ENCODE measurements at places on chromosomes 1 and 21.
A peak's percentile ranks its signal among the peaks of the same experiment; 100 is the strongest.

DNA sequence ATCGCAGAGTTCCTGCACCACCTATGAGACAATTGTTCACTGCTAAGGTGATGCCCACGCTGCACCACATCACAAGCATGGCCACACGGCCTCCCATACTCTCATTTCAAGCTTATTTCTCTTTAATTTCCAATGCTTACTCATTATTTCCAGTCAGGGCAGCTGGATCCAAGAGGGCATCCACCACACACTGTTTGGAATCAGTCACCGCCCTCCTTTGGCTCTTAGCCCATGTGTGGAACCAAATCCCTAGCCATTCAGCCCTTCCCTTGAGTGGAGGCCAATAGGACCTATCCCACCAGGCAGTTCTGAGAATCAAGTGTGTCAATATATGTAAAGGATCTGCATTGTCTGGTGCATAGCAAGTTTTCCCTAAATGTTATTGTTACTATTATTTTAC, 26.3 kb upstream of the PALMD start:
- DNase-seq = no peak

DNA sequence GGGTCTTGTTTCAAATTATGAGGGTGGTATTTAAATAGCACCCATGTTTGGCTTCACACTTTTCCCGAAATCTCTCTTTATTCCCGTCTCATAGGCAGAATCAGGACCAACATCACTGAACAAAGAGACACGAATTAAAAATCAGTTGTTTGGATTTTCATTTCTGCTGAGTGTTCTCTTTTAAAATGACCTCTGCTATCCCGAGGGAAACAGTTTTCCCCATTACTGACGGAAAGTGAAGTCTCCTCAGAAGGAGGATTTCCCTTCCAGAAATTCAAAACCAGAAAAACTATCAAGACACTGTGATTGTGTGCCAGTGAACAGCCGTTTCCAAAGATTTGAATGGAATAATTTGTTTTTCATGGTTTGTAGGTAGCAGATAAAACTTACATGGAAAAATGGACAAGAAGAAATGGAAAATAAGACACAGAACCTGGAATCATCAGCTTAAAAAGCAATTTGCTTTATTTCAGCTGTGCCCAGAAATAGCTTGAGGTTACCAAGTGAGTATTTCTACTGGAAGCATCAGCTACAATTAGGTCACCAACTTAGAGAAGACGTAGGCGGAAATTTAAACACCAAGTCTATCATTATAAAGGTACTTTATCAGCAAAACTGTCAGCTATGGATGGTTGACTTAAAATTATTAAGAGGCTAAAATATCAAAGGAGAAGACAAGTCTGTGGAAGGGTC, 68.5 kb downstream of the RUNX1 start:
- no peak for DNase-seq

DNA sequence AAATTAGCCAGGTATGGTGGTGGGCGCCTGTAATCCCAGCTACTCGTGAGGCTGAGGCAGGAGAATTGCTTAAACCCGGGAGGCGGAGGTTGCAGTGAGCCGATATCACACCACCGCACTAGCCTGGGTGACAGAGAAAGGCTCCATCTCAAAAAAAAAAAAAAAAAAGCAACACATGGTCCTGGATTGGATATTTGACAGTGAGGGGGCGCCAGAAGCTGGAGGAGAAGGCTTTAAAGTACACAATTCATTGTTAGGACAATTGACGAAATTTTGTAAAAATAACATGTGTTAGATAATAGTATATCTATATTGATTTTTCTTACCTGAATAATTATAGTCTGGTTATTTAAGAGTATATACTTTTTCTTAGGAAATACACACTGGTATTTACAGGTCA, 50.2 kb upstream of the USP25 start:
- no peak for DNase-seq

DNA sequence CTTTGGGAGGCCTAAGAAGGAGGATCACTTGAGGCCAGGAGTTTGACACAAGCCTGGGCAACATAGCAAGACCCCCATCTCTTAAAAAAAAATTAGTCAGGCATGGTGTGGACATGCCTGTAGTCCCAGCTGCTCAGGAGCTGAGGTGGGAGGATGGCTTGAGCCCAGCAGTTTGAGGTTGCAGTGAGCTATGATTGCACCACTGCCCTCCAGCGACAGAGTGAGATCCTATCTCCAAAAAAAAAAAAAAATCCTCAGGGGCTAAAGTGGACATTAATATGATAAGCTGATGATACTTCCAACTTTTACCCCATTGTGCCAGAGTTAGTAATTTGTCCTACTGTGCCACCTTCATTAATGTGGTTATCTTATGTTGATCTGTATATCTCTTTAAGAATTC, 327.8 kb upstream of the FMN2 start:
- DNase-seq = no peak

DNA sequence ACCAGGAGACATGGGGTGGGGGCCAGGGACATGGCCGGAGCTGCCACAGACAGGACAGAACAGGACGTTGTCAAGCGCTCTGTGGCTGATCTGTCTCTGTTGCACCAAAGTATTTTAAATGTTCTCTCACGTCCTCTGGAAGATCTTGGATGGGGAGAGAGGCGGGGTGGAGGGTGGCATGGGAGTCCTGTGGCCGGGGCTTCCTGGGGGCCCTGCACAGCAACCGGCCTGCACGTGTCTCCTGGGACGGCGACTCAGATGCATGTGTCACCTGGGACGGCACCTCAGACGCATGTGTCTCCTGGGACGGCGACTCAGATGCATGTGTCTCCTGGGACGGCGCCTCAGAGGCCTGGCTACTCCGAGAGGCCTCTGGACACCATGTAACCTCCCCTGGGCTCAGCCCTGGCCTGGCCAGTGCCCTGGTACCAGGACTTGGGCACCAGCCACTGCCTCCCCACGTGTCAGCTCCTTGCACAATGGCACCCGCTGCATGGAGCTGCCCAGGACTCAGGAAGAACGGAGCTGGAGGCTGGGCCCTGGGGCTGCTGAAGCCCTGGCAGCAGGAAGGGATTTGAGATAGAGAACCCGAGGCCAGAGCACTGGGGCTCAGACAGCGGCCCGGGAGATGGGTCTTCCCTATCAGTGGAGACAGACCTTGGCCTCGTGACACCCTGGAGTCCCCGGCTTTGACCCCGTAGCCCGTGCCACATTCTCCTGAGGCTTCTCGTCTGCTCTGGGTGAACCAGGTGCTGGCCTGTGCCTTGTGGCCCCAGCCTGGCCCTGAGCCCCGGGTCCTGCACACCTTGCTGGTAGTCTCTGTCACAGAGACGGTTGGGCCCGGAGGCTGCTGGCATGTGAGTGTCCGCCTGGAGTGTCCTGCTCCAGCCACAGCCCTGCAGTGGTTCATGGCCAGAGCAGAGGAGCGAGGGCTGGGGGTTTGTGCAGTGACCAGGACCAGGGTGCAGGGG, 14.7 kb upstream of the SLC19A1 start:
- no peak for DNase-seq

- no peak for DNase-seq
Measured at GRCh38 chr21:46518983-46519583, 60.4 kb downstream of the DIP2A start.

DNA sequence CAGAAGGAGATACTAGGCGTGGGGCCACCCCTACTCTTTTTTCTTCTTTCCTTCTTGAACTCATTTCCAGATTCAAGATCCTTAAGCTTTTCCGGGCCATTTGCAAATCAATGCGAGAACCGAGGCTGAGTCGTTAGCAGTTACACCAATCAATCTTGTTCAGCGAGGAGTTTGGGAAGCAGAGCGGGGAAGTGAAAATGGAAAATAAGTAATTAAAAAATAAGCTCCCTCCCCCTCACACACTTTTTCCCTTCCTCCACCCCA, 1.7 kb upstream of the NEGR1 start:
- DNase-seq = peak; percentile 59

DNA sequence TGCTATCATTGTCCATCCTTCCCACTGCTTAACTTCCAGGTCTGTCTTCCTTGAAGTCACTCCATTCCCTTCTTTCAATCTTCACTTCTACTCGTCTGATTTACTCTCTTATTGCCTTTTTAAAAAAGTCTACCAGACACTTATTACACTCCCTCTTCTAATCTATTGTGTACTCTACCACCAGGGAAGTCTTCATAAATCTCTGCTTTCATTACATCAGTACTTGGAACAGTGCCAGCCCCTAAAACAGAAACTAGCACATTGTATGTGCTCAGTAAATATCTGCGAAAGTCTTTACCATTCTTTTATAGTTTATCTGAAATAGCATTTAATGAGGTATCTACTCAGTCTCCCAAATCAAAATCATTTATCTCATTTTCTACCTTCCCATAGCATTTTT, 236.4 kb downstream of the USH2A start:
- DNase-seq = no peak

DNA sequence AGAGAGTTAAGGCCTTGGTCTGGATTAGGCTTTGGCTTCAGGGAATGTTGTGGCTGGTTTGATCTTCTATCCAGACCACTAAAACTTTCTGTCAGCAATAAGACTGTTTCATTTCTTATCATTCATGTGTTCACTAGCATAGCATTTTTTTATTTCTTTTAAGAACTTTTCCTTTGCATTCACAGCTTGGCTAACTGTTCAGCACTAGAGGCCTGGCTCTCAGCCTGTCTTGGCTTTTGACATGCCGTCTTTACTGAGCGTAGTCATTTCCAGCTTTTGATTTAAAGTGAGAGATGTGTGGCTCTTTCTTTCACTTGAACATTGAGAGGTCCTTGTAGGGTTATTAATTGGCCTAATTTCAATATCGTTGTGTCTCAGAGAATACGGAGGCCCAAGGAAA, 62.5 kb downstream of the RNF220 start:
- no peak for DNase-seq

DNA sequence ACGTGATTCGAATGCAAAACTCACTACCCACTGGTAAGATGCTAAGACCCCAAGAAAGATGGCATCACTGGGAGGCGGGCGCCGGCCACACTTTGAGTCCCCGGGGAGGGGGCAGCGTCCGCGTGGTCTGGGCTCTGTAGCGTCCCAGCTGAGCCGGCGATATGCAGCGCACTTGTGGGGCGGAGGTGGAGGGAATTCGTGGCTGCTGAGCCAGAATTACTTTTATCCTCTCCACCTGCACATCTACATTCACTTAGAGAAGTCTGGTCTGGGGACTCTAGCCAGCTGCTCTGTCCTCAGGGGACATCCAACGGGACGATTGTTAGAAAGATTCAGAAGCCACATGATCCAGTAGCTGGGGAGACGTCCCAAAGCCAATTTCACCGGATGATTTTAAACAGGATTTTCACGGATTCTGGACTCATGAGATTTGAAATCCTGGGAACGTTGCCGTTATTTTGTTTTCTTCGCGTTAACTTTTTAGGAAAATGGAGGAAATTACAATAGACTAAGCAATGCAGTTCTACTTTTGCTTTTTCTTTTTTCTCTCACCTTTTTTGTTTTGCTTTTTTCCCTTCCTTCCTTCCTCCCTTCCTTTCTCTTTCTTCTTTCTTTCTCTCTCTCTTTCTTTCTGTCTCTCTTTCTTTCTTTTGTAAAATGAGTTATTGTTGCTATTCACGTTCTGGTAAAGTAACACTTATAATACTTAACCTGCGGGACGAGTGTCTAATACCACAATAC, 1.3 kb downstream of the JAM2 start:
- no peak for DNase-seq

DNA sequence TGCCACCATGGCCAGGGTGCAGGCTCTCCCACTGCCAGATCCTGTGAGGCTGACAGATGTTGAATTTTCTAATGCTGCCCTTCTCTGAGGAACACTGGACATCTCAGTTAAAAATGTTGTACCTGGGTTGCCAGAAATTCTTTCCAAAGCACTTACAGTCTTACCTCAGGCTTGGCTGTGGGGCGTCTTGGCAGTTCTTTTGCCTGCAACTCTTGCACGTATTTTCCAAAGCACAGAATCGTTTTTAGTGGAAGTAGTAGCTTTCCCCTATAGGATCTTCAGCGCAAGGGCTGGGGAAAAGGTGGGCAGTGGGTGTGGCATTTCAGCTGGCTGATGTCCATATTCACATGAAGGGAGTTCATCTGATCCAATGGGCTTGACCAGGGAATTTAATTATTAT, 53.9 kb downstream of the EDN2 start:
- no peak for DNase-seq

DNA sequence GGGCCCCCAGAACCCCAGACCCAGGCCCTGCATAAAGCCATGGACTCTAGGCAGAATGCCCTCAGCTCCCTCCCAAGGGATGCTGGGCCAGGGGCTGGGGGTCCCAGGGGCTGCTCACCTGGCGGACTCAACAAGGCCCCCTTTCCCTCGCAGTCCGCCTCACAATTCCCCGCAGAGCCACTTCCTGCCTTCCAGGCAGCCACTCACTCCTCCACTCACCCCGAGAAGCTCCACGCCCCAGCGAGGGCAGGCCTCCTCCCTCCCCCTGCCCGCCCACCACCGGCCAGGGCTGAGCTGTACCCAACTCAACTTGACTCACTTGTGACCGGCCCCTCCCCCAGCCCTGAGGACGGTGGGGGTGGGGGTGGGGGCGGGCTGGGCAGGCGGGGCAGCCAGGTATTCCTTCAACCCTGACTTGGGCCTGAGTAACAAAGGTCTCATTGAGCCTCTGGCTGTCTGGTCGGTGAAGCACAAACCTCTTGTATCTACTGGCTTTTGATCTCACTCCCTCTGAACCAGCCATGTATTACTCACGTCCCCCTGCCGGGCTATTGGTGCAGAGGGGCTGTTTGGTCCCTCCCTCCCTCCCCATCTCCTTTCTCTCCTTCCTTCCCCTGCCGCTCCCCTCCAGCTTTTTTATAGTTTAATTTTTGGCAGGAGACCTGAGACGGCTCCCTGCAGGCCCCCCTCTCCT, 5.9 kb downstream of the BLACAT1 start:
- no peak for DNase-seq

DNA sequence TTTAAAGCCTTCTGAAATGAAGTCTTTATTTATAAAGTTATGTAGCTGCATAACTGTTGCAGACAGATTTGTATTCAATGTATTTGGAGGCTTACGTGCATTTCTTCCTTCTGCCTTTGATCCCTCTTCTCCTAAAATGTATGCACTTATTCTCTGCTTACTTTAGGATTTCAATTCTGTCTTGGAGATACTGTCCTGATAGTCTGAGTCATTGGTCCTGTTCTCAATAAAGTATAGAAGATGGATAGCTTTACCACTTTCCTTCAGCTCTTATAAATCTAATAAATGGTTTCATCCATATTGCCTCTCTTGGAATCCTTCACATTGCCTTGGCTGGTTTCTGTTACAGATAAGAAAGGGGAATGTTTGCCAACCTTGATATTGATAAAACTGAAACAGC, 430.1 kb upstream of the CAMK1G start:
- DNase-seq = no peak
